ENCODE measurements at places on chromosomes 3 and 15. TPM values are rescaled to one million over a fixed set of nuclear protein-coding genes. Genes with fewer than 3 reads are reported as not detected.

The CCRL2 gene
- not detected for total RNA-seq

The CGGBP1 gene
- total RNA-seq: 58.2 TPM

The CCR5 gene
- not detected for total RNA-seq

The NUP210 gene
- total RNA-seq: not detected

The TM4SF1 gene
- 44.9 TPM for total RNA-seq

The PLA1A gene
- not detected for total RNA-seq

The SEMA3G gene
- under 0.01 TPM for total RNA-seq

The RTP4 gene
- total RNA-seq: 1.4 TPM

The TRH gene
- total RNA-seq: not detected

The LRRC34 gene
- 6.6 TPM for total RNA-seq

The GPR176 gene
- total RNA-seq: 177 TPM

The FYTTD1 gene
- 45.3 TPM for total RNA-seq

The TTLL3 gene
- 23.0 TPM for total RNA-seq

All from placental pericyte (primary cell).